ENCODE measurements at places on chromosomes 3 and 15.
A peak's percentile ranks its signal among the peaks of the same experiment; 100 is the strongest.

DNA sequence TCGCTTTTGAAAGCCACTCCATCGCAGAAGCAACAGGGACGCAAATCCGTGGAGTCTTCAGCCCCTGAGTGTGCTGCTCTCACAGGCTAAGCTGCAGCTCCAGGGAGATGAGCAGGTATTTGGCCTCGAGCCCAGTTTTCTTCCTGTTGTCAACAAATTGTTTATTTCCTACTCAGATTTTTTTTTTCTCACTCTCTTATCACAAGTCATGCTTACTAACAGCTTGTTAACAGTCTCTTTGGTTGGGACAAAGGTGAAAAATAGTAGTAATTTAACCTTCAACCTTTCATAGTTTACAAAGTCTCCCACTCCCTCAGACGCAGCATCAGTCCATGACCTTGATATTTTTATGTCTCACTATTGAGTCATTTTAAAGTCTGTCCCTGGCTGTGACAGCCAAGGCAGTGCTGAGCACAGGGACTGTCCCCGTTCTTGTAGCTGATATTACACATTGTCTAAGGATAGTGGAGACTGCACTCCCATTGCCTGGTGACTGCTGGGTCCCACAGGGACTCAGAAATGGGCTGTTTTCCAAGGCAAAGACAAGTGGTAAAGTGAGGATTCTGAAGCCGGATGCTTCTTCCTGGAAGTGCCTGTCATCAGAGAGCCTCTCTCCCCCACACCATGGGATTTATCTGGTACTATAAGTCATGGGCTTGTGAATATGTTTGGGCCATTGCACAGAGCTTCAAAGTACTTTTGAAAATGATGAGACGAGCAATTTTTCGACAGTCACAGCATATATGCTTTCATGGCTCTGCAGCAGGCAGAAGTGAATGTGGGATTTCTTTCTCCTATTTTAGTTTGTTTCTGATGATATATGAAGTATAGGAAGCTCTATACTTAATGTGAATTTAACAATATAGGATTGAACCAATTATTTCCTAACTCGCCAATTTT is 59.8 kb upstream of the UNC13C start:
- no peak for DNase-seq

- DNase-seq = no peak
Observed at GRCh38 chr3:103048068-103048722, 613.4 kb downstream of the ZPLD1 start.

DNA sequence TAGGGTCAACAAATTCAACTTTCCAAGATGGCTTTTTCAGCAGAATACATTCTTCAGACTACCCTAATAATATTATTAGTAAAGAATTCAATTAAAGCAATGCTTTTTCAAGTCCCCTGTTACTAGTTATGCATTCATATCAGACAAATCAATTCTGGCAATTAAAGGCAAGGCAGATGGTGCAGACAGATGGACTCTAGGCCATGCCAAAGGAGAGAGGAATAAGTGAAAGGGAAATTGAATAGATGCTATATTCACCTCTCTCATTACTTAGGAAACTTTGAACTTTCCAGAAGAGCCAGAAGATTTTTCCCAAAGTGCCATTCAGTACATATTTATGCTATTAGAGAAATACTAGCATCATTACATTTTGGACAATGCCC is 487.7 kb upstream of the RASGRP1 start:
- DNase-seq = no peak

DNA sequence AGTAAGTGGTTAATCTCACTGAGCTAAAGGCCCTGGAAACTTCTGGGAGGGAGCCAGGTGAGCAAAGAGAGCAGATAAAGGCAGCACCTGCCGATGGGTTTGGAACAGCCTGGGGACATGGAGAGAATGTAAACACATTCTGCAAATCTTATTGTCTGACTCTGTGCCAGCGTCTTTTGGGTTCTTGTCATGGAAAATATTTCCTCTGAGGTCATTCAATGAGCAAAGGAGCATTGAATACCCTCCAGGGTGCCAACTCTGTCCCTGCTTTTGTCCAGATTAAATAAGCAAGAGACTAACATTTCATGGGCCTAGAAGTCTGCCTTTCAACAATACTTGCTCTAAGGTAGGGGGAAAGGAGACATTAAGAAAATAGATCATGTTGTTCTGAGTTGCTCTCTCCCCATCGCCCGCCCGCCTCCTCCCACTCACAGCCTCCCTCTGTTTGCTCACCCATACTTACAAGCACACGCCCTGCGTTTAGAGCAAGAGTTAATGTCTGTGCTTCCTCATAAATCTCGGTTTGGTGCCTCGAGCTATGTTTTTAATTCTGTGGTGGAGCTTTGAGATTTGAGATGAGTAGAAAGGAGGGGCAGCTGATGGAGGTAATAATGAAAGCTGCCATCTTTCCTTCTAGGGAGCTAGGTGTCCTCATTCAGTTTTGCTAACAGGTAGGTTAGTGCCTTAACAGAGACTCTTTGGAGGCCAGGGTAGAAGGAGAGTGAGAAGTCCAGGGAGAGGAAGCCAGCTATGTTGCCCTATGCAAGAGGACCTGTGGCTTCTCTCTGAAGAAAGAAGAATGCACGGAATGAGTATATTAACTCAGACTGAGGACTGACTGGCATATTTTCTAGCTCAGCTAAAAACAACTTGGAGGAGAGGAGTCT is 132.9 kb downstream of the TPRG1 start:
- DNase-seq = peak; percentile 69

DNA sequence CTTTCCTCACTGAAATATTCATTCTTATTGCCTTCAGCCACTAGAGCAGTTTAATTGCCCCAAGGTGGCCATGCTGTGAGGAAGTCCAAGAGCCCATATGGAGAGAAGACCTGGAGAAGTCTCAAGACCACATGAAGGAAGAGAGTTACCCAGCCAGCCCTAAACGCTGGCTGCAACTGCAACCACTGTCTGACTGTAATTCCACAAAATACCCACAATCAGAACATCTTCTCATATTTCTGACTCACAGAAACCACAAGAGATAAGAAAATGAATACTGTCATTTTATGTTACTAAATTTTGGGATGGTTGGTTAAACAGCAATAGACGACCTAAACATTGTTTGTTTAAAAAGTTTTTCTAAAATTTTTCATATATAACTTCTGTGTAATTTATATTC is 14.7 kb upstream of the SST start:
- DNase-seq = no peak

- no peak for DNase-seq
Observed at GRCh38 chr3:196631682-196632045, 7.8 kb upstream of the NRROS start.

GRCh38 chr15:87944050-87944449 is 312.5 kb downstream of the NTRK3 start:
- DNase-seq = no peak

- no peak for DNase-seq
Observed at GRCh38 chr3:172711454-172711795, 558 bp upstream of the NCEH1 start.

DNA sequence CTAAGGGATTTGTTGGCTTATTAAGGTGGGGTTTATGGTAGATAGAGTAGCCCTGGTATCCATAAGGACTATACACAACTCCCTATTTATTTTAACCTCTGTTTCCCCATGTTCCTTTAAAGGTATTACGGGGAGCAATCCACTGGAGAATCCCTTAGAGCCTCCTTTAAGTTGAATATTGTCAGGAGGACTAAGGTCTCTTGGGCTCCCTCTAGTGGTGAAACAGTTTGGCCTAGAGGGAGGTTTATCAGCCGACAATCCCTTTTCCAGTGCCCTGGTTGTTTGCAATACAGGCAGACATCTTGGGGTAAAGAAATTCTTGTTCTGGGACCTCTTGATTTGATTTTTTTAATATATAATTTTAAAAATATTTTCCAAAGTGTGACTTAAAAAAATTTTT is 12.9 kb downstream of the OPA1 start:
- peak; percentile 21 for DNase-seq

DNA sequence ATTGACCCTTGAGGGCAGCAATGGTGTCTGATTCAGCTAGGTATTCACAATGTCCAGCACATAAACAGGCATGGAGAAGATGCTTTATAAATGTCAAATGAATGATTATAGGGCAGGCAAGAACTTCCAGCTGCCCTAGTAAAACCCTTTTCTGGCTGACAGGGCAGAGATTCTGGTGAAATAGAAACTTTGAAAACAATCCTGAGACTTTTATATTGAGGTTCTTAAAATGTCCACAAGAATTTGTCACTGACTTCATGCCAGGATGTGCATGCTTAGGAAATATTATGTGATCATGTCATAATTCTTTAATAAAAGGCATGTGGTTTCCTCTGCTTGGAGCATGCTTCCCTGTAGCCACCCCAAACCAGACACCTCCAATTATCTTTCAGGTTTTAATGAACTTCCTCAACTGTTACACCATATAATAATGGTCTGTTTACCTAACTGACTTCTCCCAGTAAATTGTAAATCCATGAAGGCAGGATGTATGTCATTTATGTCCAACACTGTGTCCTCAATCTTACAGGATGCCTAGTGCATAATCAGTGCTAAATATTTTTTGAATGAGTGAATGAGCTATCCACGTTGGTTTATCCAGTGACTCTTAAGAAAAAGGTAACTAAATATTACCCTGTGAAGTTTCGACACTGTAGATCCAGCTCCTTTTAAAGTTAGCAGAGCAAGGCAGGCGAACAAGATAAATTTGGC is 43.4 kb upstream of the CLRN1 start:
- no peak for DNase-seq

- no peak for DNase-seq
Observed at GRCh38 chr3:80970292-80970691, 791.2 kb downstream of the GBE1 start.

DNA sequence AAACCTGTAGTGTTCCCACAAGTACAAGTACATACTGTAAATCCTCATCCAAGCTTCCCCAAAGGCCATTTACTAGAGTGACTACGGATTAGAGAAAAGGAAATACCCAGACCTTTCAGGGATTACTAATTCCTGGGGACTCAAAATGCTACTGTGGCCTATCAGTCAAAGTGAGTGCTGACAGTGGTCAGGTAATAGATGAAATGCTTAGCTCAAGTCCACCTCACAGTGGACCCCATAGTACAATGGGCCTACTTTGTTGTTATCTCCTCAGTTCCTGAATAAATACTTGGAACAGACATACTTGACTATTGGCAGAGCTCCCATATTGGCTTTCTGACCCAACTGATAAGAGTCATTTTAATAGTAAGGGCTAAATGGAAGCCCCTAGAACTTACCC is 61.6 kb downstream of the MAP4 start:
- no peak for DNase-seq

GRCh38 chr15:35427091-35427490 is 118.9 kb downstream of the DPH6 start:
- DNase-seq = no peak

DNA sequence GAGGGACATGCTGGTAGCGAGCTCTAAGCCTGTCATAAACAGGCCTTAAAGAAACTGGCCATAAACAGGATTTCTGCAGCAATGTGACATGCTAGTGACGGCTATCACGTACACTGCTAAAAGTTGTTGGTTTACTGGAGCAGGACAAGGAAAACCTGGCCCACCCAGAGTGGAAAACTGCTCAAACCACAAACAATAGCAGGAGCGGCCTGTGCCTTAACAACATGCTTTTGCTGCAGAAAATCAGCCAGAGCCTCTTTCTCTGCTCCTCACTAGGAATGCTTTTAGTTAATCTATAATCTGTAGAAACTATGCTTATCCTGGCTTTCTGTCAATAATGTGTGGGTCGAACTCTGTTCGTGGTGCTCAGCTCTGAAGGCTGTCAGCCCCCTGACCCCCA is 202.9 kb upstream of the UBE3A start:
- DNase-seq = no peak

DNA sequence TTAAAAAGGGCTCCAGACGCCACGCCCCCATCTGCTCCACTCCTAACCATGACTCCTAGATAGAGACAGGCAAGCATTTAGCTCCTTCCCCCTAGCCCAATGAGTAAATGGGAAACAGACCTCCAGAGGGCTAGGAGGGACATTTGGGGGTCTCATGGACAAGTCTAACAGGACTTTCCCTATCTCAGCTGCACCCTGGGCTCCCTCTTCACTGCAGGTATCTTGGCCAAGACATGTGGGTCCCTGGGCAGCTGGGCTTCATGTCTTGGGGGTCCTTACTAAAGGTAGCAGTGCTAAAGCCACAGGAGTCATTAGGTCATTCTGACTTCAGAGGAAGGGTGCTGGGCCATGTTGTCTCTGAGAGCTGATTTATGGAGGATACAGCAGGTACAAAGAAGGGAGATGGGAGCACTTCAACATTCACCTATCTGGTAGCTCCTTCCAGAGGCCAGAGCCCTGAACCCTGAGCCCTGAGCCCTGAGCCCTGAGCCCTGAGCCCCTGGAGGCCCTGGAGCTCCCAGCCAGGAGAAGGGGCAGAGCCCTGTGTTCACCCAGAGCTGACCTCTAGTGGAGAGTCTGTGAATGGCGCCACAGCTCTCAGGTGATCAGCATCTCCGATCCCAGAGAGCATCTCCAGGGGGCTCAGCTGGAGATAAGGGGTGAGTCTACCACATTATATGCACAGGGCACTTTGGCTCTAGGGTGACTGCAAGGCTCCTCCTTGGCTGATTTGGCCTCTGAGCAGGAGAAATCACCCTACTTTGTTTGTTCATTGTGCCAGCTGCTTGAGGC is 40.1 kb upstream of the EPHB1 start:
- no peak for DNase-seq

- DNase-seq = no peak
Observed at GRCh38 chr3:180680097-180680430, 775 bp upstream of the CCDC39 start.
